ENCODE measurements at places on chromosomes 4 and X.

- DNase-seq, result no peak
These were observed 34.3 kb downstream of the MECP2 start for GRCh38 chrX:154063234-154063633.

- DNase-seq, result no peak
These were observed 99.7 kb downstream of the TLL1 start for GRCh38 chr4:165972747-165973146.

DNA sequence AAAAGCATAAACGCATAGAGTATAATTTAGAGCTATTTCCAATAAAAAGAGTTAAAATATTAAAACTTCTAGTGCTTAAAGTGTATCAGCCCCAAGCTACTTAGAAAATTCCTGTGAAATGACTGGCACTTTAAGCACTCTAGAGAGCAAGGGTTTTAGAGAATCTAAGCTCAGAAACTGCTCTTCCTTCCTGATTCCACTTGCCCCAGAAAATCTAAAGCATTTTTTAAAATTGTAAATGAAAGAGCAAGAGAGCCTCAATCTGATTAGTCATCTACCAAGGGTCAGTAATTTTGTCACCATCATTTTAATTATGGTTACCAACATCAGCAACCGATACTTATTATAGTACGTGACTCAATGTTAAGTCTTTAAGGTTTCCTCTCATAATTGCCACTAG is 25.0 kb downstream of the CTPS2 start:
- DNase-seq, result no peak

- DNase-seq, result no peak
These were observed 199.7 kb upstream of the MAMLD1 start for GRCh38 chrX:150163221-150163930.

- DNase-seq, result no peak
These were observed 219.3 kb upstream of the LDB2 start for GRCh38 chr4:17117746-17118145.

DNA sequence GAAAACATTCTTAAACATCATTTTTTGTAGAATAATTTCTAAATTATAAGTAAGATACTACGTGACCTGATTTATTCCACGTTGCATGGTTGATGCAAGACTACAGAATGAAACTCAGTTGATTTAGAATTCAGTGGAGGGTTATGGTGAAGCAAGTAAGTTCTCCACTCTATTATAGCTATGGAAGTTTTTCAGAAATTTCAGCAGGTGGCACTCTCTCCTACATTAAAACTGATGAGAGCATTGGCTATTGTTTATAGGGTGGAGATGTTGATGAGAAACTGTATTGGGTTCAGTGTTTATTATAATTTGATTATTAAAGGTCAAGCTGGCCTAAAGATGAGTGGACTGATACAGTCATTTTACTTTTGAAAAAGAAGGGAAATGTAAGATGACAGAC is 88.0 kb downstream of the FNIP2 start:
- no peak for DNase-seq

- no peak for DNase-seq
These were observed 21.5 kb downstream of the NAT8L start for GRCh38 chr4:2080429-2081300.

GRCh38 chr4:104879367-104879766 is 267.3 kb upstream of the TET2 start:
- no peak for DNase-seq

DNA sequence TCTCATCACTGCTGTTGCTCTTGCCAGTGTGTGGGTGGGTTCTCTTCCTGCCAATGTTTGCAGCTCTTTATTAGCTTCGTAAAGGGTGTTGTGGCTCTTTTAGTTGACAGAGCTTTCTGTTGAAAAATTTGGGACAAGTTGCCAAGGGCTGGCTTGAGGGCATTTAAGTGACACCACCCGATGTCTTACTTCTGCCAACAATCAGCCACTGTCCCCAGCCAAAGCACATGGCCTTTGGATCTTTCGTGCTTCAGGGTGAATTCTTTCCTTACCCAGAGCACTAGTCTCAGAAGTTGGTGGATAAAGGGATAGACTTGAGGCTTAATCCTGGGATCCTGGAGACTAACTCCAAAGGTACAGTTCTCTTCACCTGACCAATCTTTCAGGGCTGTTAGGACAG is 113.6 kb downstream of the SOX3 start:
- no peak for DNase-seq

GRCh38 chrX:20974326-20974725 is 399.9 kb upstream of the CNKSR2 start:
- DNase-seq, result no peak

DNA sequence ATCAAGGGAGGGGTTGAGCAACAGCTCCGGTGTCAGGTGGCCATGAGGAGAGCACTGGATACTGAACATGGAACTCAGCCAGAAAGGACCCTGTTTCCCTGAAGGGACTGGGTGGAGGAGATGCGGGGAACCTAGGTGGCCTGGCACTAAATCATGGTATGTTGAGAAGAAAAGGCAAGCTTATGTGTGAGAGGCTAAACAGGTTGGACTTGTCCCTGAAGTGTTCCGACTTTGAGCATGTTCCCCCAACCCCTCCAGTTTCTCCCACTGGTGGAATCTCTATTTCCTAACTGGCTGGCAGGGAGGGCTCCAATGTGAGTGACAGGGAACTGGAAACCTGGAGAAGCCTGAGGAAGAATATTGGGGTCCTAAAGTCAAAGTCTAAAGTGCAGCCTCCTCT is 69.5 kb downstream of the PLAC1 start:
- DNase-seq, result no peak

- DNase-seq, result no peak
These were observed 74.6 kb upstream of the SH3RF1 start for GRCh38 chr4:169345316-169345721.

- no peak for DNase-seq
These were observed 231.7 kb downstream of the HS3ST1 start for GRCh38 chr4:11196927-11197522.

- no peak for DNase-seq
These were observed 123.7 kb upstream of the TLR3 start for GRCh38 chr4:185945252-185945651.

DNA sequence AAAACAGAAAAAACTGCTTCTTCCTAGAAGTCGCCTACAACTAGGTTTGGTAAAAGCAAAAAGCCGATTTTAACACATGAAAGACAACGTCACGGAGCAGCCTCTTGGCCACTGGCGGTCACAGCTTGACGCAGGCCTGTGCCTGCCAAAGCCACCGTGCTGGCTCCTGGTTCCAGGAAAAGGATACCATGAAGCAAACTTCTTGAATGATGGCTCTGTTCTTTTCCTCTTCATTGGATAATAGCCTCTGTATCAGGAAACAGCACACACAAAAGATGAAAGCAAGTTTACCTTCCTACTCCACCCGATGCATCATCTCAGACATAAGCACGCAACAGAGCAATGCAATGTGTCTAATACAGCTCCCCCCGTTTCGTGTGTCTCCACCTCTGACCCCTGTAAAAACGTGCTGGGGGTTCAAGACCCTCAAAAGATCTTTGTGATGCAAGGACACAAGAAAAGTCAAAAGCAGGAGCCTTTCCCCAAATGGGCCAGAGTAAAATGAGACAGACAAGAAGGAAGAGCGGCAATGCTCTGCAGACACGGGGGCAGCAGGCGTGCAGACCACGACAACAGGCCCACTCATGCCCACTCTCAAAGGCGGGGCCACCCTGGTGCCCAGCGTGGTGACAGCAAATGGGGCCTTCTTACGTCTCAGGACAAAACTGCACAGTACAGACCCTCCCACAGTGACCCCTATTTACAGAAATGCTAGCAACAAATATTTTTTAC is 19.4 kb downstream of the GAK start:
- no peak for DNase-seq

DNA sequence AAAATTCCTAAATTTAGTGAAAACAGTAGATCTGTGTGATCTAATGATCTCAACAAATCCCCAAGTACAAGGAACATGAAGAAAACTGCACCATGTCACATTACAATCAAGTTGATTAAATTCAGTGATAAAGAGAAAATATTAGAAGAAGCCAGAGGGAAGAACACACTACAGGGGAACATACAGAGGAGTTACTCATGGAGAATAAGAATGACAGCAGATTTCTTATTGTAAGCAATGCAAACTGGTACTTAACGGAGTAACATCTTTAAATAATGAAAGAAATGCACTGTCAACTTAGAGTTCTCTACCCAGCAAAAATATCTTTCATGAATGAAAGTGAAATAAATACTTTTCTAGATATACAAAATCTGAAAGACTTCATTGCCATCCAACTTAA is 21.1 kb downstream of the TLL1 start:
- DNase-seq, result no peak

DNA sequence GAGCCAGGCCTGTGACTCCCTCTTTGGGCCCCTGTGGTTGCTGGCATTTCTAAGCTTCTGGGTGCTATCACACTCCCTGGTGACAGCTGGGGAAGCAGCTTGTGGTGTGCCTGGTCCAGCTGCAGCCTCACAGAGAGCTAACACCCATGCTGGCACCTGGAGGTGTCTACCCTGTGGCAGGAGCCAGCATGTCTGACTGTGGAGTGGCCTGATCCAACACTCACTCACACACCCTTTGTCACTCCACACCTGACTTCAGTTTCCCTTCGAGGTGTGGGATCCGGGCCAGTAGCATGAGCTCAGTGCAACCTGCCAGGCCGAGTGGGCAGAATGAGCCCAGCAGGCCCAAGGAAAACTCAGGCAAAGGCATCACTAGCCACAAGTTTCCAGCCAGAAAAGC is 67.5 kb downstream of the TECRL start:
- DNase-seq, result no peak

- DNase-seq, result no peak
These were observed 672 bp upstream of the C1QTNF7 start for GRCh38 chr4:15427161-15427560.

DNA sequence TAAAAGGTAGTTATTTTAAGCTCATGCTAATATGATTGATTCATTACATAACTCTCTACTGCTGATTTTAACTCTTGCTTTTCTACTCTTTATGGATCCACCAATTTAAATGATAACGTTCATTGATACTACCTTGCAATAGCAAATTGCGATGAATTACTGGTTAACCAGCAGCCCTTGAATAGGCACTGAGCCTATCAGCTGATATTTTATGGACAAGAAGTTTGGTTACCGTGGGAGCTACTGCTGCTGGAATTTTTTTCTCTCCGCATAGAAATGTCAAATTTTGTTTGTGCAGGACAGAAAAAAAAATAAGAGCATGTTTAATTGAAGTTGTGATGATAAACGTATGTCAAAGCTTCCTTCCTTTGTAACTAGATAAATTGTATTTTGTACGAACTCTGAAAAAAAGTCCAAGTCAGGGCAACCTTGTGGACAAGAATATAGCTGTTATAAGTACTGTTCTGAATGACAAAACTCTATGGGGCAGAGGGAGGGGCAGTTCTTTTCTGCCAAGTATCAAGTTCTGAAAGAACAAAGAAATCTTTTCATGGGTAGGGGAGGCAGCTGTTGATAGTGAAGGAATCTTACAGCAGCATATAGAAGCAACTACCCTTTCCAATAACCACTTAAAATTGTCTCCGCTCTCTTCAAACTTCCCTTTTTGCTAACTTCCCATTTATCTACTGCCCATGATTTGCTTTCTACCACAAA is 434.9 kb upstream of the PABPC4L start:
- DNase-seq, result no peak

DNA sequence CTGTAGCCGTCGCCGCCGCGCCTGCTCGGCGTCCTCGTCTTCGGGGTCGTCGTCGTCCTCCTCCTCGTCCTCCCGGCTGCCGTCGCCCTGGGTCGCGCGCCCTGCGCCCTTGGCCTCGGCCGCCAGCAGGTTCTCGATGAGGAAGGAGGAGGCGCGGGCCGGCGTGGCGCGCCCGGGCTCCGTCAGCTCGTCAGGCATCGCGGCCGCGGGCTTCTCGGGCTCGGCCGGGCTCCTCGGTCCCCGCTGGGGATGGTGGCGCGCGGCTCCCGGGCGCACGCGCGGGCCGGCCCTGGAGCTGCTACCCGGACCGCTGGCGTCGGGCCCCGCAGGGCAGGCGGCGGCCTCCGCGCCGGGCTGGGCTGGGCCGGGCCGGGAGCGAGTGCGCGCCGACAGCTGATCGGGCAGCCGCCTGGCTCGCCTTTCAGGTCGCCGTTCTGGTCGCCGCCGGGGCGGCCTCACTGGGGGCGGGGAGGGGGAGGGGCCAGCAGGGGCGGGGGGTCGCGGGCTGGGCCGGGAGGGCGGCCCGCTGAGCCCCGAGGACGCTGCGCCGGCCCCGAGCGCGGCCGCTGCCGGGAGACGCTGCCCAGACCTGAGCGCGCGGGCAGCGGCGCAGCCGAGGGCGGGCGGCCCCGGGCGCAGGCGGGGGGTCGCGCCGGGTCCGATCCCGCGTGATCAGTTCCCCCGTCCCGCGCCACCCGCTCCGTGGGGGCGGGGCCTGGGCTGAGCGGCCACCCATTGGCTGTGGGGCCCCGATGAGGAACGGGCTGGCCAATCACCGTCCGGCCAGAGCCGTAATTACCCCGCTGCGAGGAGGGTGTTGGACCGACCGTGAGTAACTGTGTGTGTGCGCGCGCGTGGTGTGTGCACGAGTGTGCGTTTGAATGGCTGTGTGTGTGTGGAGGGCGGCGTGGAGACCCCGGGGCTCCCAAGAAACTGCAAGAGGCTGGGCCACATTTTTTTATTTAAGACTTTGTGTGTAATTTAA is at the start of gene HMX1:
Gene HMX1 (minus strand): TSS at position 423 of the 985 bp plus-strand sequence. CDS start 225 bp downstream, at position 198.
- DNase-seq, result no peak

DNA sequence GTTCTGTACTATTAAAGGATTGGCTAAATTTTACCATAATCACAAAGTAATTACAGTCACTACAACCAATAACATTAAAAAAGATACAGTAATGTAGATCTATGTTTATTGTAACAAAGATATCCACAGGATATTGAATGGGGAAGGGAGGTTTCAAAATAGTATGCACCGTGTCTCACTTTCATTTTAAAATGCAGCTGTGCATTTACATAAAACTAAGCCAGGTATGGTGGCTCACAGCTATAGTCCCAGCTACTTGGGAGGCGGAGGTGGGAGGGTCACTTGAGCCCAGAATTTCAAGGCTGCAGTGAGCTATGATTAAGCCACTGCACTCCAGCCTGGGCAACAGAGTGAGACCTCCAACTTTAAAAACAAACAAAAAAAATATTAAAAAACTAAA is 8.5 kb downstream of the SRP72 start:
- no peak for DNase-seq

GRCh38 chr4:158496030-158496741 is 25.5 kb upstream of the RXFP1 start:
- DNase-seq, result peak; percentile 16

DNA sequence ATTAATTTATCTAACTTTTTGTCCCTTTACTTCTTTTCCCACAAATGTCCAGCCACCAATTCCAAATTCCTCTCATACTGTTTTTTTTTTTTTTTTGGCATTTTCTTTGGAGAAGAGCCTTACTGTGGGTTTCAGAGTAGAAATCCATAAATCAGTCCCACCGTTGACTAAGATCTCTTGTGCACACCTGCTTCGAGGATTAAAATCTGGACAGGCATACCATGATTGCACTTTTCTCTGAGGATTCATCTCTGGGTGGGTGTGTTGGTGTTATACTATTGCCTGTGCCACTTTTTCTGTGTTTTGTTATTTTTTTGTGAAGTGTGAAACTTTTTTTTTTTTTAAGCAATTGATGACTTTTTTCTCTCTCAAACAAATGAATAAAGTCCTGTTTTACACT is 13.2 kb downstream of the PRDM8 start:
- no peak for DNase-seq

- DNase-seq, result no peak
These were observed 68.4 kb downstream of the AR start for GRCh38 chrX:67612231-67612630.

All from stimulated activated CD4-positive, alpha-beta T cell treated with anti-CD3 and anti-CD28 coated beads, Interleukin-1b, Interleukin-23, amount 100 ng/mL, for 24 hours (primary cell).